ENCODE measurements at places on chromosomes 3 and 15.

DNA sequence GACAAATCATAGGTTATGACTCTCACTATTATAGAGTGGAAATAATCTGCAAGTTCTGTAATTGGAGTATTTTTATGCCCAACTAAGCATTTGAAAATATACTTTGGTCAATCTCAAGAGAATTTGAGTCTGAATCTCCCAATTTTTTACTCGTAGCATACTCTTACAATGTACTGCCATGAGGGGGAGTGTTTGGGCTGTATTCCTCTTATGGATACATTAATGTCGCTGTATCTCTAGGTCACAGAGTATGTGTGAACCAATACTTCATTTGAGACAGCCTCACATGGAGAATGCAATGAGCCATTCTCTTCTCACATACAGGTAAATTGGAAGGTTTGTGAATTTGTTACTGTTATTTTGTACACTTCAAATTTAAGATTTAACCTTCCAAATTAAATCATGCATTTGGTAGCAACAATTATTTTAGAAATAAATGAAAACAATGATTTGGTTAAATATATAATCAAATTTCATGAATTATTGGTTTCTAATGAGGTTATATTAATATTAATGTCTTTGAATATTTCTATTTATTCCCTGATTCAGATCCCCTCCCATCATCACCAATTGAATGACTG, 5.5 kb upstream of the CD200 start:
- no peak for DNase-seq

DNA sequence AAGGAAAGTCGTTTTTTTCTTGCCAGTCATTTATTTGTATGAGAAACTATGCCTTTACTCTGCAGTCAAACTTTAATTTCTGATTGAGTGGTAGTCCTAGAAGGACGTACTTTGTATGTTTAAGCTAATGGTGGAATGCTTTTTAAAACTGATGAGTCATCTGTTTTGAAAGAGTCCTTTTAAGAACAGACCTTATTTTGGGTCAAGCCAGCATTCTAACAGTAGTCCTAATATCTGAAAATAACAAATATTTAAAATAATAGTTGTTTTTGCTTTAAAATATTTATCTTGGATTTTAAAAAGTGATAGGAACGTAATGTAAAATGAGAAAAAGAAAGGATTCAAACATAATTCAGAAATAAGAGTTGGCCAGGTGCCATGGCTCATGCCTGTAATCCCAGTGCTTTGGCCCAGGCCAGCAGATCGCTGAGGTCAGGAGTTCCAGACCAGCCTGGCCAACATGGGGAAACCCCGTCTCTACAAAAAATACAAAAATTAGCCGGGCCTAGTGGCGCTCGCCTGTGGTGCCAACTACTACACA, 1.3 kb upstream of the LRRC58 start:
- DNase-seq, result no peak

DNA sequence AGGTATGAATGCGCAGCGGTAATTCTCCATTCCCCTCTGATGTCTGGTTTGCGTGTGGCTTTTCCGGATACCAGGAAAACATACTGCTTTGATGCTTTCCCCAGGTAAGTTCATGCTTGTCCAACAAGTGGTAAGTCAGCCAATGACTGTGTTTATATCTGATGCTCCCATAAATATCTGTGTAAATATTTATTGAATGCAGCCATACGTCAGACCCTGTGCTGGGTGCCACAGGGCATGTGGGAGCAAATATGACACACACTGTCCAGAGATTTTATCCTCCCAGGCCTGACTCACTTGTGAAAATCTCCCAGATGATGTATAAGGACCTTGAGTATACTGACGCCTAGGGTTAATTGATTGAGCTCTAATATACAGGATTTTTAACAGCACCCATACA, 29.6 kb upstream of the CEMIP start:
- DNase-seq, result no peak

- no peak for DNase-seq
These were observed 8.7 kb downstream of the SLC27A2 start for GRCh38 chr15:50190723-50191122.

GRCh38 chr3:12560505-12561190, 3.8 kb downstream of the MKRN2 start:
- DNase-seq, result no peak

- DNase-seq, result no peak
These were observed 639 bp downstream of the NIPA1 start for GRCh38 chr15:22786868-22787698.

GRCh38 chr3:153313302-153313965, 151.4 kb downstream of the RAP2B start:
- no peak for DNase-seq

GRCh38 chr3:150710097-150710496, 6.4 kb upstream of the ERICH6 start:
- no peak for DNase-seq

DNA sequence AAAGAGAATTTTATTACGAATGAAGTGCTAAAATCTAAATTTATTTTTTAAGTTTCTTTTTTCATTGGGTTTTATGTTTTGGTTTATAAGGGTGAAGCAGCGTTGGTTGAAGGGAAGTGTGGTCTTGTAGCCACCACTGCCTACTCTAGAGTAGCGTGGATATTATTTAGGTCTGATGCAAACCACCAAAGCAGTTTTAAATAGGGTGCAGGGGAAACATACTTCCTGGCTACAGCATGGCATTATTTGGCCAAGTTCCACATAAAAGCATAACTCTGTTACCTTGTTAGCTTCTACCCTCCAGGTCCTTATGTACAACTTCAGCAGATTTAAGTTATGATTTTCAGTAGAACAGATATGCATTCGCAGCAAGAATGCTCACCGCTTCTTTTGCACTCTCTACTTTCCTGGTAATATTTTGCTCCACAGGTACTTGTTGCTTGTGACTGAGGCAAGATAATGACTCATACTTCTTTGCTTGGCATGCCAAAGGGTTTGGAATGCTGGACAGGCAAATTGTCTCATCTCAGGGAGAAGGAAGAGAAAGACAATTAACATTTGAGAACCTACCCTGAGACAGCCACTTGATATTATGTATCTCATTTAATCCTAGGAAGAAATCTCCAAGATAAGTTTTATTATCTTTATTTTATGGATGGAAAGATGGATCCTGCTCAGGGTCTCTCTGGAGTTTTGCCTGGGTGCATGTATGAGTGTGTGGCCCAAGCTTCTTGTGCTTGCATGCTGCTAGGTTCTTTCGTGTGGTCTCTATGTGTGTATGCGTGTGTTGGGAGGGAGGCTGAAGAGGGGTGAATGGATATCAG, 5.4 kb downstream of the TGFBR2 start:
- DNase-seq, result no peak

DNA sequence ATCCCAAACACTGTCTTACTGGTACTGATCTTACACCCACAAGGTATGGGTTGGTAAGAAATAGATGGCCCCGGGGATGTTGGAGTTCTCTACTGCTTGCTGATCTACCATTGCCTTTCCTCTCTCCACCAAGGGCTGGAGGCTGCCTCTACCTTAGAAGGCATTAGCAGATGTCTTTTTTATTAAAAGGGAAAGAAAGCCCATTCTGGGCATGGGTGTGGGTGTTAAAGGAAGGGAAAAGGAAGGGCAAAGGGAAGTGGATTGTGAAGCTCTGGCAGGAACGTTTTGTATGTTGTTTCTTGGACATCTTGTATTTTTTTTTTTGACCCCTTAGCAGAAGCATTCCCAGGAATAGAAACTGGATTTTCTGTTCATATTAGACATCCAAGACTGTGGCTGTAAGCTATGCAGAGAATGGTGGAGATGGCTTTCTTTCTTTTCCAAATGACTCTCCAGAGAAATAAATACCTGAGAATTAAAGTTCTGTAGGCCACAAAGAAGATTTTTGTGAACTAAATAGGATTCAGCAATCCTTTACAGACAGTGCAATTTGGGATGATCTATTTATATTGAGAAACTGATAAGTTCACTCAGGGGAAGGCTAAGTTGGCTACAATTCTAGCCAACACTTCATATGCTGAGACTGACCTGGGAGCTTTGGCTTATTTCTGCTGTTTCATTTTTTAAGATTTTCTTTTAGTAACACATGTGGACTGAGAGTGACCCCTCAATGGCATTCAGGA, 108.8 kb downstream of the TOP2B start:
- DNase-seq, result no peak
